ENCODE measurements at places on chromosomes 16 and 17.

- no peak for DNase-seq
Observed at GRCh38 chr17:64625541-64625940, 36.6 kb downstream of the SMURF2 start.

DNA sequence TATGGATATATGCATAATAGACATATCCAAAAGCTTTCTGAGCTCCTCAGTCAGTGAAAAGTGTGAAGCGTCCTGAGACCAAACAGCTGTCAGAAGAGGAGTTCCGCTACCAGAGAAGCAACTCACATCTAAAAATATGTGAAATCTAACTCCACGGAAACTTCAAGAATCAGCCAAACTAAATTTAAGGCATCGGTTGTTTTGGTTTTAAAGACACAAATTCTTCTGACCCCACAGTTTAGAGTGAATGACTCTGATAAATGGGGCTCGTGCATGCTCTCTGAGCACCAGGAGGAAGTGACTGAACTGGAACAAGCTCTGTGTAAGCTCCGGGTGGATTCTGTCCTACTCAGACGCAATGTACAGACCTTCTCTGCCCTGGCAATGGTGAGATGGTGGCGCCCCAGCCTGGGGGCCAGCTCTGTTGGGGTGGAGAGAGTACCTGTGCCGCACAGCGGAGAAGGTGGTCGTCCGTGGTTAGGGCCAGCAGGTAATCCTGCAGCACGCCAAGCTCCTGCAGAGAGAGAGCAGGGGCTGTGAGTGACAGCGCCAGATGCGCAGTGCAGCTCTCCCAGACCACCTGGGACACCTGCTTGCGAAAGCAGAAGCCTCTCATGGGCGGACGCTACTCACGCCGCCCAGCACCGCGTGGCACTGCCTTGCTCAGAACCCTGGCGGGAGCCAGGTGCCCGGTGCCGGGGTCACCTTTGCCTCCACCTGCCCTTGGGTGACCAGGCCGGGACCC, 44.4 kb upstream of the ATP2A3 start:
- DNase-seq = no peak

DNA sequence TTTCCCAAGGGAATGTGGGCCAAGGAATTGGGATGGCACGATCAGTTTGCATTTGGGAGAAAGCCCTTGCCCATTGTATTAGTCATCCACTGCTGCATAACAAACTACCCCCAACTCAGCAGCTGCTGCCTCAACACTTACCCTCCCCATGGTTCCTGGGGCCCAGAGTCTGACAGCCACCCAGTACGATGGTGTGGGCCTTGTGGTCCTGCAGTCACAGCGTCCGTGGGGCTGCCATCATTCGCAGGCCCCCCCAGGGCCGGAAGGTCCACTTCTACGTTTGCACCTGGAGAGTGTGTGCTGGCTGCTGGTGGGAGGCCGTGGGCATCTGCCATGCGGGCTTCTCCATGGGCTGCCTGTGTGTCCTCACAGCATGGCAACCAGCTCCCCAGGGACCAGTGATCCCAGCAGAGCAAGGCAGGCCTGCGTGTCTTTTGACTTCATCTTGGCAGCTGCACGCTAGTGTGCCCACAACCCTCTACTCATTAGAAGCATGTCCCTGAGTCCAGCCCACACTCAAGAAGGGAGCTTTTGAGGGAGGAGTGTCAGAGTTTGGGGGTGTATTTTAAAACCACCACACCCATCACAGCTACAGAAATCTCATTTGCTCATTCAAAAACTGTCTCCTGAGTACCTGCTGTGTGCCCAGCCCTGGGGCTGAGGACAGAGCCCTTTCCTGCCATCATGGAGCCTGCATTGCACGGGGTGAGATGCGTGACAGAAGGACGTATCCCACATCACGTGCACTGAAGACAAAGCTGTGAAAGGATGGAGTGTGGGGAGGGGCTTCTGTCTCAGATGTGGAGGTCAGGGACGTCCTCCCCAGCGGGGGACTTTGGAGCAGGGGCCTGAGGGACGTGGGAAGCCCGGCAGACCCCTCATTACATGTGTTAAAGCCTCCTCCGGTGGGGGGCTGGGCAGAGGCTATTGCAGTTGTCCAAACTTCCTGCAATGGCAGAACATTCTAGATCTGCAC, 185.0 kb upstream of the ZNF469 start:
- DNase-seq = no peak

- peak; percentile 16 for DNase-seq
Observed at GRCh38 chr17:64403881-64404460, 13.3 kb upstream of the PECAM1 start.

DNA sequence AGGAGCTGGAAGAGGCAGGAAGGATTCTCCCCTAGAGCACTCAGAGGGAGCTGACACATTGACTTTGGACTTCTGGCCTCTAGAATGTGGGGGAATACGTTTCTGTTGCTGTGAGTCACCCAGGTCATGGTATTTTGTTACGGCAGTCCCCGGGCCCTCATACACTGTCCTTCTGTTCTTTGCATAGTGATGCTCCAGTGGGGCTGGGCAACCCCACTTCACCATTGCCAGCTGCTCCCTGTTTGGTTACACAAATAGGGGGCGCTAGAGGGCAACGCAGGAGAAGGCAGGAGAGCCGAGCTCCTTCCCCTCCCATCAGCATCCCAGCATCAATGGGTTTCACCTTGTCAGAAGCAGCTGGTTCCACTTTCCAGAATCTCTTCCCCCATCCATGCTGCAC, 257.7 kb upstream of the FOXF1 start:
- DNase-seq = no peak

DNA sequence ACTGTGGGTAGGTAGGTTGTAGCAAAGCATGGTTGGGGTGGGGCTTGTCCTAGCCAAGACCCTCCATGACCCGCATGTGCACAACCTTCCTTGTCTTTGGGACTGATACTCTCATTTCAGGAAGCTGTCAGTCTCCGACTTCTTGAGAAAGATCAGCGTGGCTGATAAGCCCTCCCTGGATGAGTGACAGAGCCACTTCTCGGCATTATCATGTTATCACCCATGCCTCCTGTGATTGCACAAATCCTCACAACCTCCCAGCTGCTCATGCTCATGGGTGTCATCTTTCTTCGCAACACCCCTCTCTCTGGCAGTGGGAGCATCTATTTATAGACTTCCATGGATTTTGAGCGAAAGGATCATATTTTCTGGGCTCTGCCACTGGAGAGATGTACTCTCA, 314.2 kb downstream of the FOXL1 start:
- DNase-seq = no peak

- peak; percentile 90 for DNase-seq
Observed at GRCh38 chr17:2029911-2030778, at the start of gene DPH1. DPH1 (plus strand) TSS chr17:2030153; CDS start chr17:2030170, 17 bp downstream.

DNA sequence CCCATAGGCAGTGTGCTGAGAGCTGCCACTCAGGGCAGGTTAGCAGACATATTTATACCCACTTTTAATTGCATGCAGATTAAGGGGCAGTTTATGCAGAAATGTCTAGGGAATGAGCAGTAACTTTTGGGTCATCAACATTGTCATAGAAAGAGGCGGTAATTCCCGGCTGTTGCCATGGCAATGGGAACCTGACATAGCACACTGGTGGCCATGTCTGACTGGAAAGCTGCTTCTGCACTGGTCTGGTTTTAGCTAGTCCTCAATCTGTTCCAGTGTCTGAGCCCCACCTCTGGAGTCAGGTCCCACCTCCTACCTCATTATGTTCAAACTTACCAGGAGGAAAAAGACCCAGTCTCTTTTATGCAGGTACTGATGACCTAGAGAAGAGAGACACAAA, 31.5 kb upstream of the TNRC6C start:
- no peak for DNase-seq

DNA sequence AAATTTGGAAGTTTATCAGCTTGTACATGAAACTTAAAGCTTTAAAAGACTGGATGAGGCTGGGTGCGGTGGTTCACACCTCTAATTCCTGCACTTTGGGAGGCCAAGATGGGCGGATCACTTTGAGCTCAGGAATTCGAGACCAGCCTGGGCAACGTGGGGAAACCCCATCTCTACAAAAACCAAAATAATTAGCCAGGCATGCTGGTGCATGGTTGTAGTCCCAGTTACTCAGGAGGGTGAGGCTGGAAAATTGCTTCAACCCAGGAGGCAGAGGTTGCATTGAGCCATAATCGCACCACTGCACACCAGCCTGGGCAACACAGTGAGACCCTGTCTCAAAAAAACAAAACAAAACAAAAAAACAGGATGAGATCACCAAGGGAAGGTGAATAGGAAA, 209.5 kb downstream of the AATF start:
- no peak for DNase-seq

DNA sequence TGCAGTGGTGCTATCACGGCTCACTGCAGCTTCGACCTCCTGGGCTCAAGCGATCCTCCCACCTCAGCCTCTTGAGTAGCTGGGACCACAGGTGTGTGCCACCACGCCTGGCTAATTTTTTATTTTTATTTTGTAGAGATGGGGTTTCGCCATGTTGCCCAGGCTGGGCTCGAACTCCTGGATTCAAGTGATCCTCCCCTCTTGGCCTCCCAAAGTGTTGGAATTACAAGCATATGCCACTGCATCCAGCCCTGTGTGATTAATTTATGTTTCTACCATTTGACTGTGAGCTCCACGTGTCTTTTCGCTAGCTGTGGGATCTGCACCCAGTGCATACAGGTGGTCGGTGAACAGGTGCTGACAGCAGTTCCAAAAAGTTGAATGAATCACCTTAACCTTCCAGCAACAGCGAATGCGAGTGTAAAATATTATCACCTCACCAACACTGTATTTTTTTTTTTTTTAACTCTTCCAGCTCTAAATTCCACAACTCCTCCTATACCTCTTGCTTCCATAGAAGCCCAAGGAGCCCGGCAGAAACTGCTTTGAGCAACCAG, 484 bp upstream of the NUDT7 start:
- DNase-seq = no peak

All from activated T-cell treated with anti-CD3 and anti-CD28 coated beads, Interleukin-2, amount 50 U/mL, for 24 hours (primary cell).